Muscle of arm (tissue), 14 donors: ENCODE measurements at places on chromosomes 2 and 18.
A peak's percentile ranks its signal among the peaks of the same experiment; 100 is the strongest.

- no peak for DNase-seq
Observed at GRCh38 chr2:3459185-3460015, 59.9 kb downstream of the ADI1 start.

- DNase-seq = no peak
Observed at GRCh38 chr2:75799859-75800258, 89.1 kb upstream of the GCFC2 start.

GRCh38 chr2:238267884-238268680 is 20.3 kb downstream of the PER2 start:
- DNase-seq = no peak

DNA sequence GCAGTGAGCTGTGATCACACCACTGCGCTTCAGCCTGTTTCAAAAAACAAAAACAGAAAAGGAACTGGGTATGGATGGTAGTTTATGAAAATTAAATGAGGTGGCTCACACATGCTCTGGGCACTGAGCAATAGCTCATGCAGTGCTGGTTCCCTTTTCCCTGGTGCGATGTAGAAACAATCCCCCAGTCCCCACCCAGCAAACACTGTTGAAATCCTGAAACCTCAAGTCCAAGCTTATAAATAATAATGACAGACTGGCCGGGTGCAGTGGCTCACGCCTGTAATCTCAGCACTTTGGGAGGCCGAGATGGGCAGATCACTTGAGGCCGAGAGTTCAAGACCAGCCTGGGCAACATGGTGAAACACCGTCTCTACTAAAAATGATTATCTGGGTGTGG is 55.4 kb upstream of the SMAD2 start:
- DNase-seq = no peak

DNA sequence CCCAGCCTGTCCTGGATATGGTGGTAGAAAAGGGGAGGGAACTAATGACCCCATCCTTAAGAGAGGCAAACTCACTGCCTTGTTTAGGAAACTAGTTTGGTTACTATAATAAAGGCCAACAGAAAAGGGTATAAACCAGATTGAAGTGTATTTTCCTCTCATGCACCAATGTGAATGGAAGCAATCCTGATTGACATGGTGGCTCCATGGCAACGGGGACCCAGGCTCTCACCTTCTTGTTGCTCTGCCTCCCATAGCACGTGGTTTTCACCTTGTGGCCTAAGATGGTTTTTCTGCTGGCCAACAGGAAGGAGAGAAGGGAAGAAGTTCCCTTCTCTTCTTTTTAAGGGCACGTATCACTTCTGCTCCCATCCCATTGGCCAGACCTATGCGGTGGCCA is 67.3 kb upstream of the NRP2 start:
- DNase-seq = no peak

DNA sequence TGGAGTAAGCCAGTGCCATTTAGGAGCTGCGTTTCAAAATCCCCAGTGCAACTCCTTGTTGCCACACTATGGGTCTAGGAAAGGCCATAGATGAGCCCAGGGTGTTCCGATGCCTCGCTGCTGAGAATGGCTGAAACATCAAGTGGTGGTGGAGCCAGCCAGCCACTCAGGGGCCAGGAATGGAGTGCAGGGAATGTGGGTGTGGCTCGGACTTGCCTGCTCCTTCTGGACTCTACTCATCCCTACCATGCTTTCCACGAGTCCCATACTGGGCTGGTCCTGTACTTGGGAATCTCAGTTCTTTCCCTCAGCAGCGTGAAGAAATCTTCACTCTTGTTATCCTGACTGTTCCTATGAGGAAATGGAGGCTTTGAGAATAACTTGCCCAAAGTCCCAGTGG is 143.5 kb downstream of the INSIG2 start:
- DNase-seq = no peak

GRCh38 chr2:178233428-178233827 is 39.1 kb downstream of the OSBPL6 start:
- no peak for DNase-seq

- DNase-seq = peak; percentile 50
Observed at GRCh38 chr18:11339188-11339775, 189.9 kb upstream of the PIEZO2 start.

DNA sequence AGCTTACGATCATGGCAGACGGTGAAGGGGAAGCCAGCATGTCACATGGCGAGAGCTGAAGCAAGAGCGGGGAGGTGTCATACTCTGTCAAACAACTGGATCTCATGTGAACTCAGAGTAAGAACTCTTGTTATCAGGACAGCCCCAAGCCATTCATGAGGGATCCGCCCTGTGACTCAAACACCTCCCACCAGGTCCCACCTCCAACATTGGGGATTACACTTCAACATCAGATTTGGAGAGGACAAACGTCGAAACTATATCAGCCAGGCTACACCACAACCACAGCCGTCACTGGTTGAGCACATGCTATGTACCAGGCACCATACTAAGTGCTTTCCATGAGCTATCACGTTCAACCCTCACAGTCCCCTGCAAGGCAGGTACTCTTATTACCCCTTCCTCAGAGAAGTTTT is 293.8 kb downstream of the PRKCE start:
- no peak for DNase-seq

GRCh38 chr2:170812710-170813600 is 3.7 kb upstream of the GAD1 start:
- DNase-seq = peak; percentile 79

DNA sequence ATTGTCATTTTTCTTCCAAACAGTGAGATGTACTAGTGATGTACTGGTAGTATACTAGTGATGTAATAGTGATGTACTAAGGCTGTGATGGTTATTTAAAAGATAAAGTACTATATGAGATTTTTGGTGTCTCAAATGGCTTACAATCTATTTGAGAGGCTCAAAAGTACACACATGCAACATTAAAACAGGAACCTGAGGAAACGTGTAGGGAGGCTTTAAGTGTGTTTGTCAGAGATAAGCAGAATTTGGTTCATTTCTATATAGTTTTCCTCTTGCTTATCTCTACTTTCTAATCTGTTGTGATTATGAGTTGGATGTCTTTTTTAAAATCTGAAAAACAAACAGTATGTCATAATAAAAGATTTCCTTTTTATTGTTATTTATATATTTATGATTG is 100.9 kb upstream of the SERTAD2 start:
- DNase-seq = no peak

DNA sequence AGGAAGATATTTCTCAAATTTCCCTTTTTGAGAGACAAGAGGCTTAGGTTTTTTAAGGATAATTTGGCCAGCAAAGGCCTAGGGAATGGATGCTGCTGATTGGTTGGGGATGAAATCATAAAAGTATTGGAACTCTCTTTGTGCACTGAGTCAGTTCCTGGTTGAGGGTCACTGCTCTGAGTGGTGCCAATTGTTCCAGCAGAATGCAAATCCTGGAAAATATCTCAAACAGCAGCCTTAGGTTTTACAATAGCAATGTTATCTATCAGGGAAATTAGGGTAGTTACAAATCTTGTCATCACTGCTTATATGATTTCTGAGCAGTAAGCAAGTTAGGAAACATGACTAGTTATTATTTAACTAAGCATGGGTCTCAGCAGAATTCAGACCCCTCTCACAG is 96.2 kb downstream of the RAD51AP2 start:
- DNase-seq = no peak

- DNase-seq = no peak
Observed at GRCh38 chr18:23756590-23757436, 67.6 kb downstream of the LAMA3 start.

DNA sequence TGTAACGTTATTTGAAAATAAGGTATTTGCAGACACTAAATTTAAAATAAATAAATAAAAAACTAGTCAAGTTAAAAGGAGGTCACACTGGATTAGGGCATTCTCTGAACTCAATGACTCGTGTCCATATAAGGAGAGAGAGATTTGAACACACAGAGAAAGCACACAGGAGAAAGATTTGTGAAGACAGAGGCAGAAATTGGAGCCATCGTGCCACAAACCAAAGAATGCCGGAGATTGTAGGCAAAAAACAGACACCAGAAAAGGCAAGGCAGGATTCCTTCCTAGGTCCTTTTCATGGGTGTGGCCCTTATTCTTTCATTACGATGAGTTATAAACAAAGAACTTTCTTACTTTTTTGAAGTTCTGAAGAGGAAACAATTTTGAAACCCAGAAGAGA is 981.5 kb downstream of the DCDC2C start:
- DNase-seq = no peak

DNA sequence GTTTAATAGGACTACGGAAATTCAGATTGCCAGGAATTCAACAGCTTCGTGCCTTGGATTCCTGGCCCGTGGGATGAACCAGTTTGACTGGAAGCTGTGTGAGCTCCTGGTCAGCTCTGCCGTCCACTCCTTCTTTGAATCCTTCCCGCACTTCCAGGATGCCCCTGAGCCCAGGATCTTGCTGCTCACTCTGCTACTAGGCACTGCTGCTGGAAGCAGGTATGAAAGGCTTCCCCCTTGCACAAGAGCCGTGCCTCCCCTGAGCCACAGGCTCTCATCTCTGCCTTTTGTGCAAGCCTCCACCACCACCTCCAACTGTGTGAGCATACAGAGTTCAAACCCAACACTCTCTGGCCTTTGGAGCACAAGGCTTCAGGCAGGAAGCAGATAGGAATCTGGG is 34.9 kb downstream of the EN1 start:
- DNase-seq = no peak

DNA sequence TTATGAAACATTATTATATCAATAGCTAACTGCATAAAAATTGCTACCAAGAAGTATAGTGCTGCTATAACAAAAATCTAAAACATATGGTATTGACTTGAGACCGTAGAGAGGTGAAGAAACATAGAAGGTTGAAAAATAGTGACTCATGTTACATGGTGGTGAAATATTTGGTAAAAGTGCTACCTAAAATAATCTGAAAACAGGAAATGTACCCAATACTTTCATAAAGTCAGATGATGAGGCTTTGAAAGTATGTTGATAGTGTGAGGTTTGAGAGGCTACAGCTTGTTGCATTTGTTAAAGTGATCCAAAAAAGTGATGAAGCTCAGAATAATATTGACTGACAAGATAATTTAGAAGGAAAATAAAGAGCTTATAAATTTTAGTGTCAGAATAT is 718.7 kb upstream of the SLC8A1 start:
- no peak for DNase-seq

GRCh38 chr18:41992066-41992465 is 37.0 kb downstream of the PIK3C3 start:
- DNase-seq = no peak

DNA sequence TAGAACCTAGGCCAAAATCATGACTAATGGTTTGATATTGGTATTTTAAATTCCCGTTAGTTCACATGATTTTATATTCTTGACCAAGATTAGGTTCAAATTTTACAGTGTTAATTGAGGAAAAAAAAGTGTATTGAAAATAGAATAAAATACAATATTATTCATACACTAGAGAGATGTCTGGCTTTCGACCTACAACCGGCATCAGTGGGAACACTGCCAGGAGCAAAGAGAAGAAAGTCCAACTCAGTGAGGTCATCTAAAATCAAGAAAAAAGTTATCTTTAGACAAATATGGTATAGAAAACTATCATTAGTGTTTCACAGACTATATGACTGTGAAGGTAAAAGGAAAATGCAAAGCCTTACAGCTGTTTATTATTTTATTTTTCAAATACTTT is 81.5 kb downstream of the PIGN start:
- no peak for DNase-seq

- no peak for DNase-seq
Observed at GRCh38 chr2:48309900-48310299, 220.1 kb upstream of the STON1 start.

GRCh38 chr2:20027705-20028434 is 15.4 kb upstream of the MATN3 start:
- no peak for DNase-seq

DNA sequence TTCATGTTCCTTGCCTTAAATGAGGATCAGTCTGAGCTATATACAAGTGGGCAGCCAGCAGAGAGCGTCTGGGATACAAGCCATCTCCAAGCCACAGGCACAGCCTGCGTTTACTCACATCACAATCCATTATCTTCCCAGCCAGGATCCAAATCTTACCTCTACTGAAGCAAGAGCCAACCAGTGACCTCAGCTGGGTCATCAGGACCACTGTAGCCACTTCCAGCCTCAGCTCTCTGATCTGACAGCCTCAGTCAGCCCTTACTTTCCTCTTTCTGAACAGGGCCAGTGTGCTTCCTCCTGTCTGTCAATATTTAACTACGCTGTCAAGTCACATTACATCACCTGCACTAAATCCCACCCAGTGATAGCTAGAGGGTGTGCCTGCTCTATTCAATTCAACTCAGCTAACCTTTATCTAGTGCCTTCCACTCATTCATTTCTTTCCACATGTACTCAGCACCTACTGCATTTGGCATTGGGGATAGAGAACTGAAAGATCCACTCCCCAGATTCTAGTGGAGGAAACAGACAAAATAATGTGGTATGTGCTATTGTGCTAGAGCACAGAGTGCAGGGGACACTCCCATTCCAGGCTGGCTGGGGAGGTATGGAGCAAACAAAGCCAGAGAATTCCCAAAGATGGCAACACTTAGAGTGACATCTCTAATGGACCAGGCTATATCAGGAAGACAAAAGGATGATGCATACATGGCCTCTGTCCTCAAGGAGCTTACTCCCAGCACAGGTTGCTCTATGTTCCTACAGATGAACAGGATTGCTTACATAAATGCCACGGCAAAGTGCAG is 146.5 kb downstream of the NCKAP5 start:
- no peak for DNase-seq

GRCh38 chr2:15674637-15675455 is 83.2 kb downstream of the DDX1 start:
- no peak for DNase-seq

GRCh38 chr2:141701618-141702017 is 429.2 kb downstream of the LRP1B start:
- DNase-seq = no peak

GRCh38 chr2:167510071-167510759 is 621.9 kb downstream of the XIRP2 start:
- DNase-seq = no peak

DNA sequence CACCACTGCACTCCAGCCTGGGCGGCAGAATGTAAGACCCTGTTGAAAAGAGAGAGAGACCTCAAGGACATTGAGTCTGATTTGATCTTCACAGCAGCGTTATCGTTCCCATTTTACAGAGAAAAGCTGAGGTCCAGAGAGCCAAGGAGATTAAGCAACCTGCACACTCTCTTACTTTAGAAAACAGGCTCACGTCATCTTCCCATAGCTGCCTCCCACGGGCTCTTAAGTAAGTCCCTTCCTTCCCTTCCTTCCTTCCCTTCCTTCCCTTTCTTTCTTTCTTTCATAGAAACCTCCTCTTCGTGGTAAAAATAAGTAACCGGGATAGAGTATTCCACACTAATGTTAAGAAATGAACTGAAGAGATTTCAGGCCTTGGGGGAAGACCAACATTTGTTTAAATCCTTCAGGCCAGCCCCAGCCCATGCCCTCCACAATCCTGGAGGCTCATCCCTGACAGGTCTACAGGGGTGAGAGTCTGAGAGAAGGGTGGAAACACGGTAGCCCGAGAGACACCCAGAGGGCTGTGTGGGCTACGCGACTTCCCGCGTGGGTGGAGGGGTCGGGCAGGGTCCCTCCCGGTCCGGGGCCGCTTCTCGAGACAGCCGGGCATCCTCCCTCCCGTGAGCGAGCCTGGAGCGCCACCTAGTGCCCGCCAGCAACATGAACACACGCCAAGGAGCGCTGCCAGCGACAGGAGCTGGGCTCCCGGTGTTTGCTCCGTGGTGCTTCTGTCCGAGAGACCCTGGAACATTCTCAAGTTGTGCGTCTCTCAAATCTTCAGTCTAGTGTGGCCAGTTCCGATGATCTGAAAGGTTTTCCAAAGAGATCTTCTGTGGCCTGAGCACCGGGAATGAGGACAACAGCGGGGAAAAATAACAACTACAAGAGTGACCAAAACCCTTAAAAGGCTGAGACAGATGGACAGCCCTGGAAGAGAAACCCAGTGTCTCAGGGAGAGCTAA is 160.3 kb downstream of the INO80D start:
- peak; percentile 79 for DNase-seq

GRCh38 chr2:14896330-14897030 is 264.0 kb downstream of the LRATD1 start:
- no peak for DNase-seq
